Fibroblast of skin of left biceps (primary cell): ENCODE measurements at places on chromosomes 12 and 14.

DNA sequence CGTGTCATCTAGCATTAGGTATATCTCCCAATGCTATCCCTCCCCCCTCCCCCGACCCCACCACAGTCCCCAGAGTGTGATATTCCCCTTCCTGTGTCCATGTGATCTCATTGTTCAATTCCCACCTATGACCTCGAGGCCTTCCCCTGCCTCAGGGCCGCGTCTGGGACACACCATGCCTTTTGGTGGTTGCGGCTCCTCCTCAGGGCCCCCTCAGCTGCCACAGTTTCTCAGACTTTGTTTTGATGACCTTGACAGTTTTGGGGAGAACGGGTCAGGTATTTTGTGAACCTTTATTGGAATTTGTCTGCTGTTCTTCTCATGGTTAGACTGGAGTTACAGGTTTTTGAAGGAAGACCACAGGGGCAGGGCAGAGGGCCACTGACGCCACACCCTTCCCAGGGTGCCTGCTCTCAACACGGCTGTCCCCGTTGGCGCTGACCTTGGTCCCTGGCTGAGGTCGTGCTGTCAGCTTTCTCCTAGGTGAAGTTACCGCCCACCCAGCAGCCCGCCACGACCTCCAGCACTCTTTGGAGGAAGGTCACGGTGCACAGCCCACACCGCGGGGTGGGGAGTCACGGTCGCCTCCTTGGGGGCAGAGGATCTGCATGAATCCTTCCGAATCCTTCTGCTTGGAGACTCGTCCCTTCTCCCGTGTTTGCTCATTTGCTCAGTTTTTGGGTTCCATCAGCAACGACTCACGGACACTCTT lies 130.5 kb downstream of the KIF26A start:
- no peak for DNase-seq

GRCh38 chr14:30620178-30620577 lies 1.9 kb upstream of the SCFD1 start:
- DNase-seq = peak; percentile 30

DNA sequence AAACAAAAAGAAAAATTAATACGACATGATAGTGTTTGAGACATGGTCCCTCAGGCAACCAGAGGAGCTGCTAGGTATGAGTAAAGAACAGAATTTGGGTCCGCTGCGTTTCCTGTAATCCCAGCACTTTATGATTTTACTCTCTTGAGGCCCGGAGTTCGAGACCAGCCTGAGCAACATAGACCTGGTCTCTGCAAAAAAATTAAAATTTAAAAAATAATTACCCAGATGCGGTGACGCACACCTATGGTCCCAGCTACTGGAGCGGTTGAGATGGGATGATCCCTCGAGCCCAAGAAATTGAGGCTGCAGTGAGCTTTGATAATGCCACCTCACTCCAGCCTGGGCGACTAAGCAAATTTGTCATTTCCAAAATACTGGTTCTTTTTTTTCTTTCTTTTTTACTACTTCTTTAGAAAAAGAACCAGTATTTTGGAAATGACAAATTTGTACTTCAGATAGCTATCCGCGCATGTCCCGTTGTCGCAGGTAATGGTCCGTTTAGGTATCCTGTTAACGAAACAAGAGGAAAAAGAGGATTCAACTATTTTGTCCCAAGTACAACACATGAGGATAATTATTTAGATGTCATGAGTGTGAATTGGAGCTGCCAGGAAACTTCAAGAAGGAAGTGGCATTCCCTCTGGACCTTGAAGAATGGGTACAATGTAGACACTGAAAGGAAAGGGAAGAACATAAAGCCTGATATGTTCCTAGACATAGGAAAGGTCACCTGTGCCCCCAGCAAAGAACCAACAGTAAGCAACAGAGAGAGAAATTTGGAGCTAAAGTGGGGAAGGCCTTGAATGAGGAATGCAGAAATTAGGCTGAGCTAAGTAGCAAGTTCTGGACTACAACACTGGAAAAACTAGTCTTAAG lies 1.2 kb upstream of the HECTD1 start:
- DNase-seq = no peak

- no peak for DNase-seq
These were observed 11.2 kb downstream of the LLPH start for GRCh38 chr12:66119229-66119869.

- no peak for DNase-seq
These were observed 777.7 kb downstream of the SLC6A15 start for GRCh38 chr12:84134797-84135366.

- DNase-seq = no peak
These were observed 17.6 kb downstream of the MYBPC1 start for GRCh38 chr12:101612160-101612916.

DNA sequence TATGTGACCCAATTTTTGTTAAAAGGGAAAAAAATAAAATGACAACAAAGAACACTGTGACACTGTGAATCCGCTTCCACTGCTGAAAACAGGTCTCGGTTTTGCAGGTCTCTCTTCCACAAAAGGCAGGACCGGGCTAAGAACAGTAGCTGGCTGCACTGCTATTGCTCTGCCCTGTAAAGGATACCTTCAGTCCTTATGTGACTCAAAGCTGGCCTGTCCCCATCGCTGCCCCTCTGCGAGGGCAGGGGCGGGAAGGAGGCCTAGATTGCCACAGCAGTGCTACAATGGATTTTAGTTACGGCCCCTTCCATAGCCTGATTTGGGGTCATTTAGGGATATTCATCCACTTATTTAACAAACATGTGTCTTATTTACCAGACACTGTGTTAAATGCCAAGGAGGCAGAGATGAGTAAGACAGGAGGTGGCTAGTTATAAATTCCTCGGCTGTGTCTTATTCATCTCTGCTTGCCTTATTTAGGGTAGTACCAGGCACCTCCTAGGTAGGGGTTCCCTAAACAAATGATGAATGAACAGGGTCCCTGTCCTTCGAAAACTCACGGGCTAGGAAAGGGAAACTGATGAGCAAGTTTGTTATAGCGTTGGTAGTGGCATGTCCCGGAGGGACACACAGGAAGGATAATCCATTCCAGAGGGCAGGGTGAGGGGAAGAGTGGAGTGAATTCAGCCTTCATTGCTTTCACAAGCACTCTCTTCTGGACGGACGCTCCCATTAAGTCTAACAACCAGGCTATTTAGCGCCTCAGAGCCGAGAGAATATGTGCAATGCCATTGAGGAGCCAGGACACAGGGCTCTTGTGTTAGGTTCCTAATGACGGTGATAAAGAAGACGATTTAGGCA lies 73.3 kb downstream of the EID3 start:
- DNase-seq = no peak

DNA sequence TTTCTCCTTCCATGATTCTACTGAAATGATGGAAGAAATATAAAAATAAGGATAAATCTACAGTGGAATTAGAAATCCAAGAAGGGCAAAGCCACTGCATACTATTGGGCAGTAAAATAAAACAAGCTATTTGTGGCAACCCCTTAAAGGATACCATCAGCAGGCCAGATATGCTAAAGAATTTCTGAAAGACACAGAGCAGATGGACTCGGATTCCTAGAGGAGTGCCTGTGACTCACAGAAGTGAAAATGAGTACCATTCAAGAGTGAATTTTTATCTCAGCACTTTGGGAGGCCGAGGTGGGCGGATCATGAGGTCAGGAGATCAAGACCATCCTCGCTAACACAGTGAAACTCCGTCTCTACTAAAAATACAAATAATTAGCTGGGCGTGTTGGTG lies 318.1 kb downstream of the LRIG3 start:
- no peak for DNase-seq

DNA sequence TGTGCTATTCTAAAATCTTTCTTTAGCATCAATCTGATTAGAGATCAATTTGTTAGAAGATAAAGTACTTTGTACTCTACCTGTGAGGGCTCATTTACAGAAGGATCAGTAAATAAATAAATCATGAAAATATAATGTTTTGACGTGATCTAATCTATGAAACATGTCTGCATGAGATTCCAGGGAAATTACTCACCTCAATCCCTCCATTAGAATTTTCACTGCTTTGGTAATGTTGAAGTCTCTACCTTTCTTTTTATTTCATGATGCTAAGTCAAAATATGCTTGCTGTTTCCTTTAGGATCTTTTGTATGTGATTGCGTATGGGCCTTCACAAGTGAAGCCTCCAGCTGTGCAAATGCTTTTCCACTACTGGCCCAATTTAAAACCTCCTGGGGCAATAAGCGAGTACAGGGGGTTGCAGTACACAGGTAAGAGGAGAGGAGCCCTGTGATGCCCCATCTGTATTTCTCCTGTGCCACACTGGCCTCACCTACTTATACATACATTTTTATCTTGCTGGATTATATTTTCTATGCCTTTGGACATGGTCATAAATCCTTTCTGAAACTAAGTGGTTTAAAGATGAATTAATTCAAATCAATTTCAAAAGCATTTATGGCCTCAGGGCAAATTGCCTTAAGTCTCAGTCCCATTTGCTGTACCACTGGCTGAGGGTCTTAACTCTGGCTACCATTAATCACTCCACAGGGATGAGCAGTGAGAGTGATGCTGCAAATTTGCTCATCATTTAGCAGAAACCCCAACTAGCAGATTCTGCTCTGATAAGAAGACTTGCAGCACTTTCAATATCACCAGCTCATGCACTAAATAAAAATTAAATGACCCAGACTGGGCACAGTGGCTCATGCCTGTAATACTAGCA lies 66.4 kb downstream of the UNC79 start:
- DNase-seq = no peak

GRCh38 chr14:30295980-30296379 lies 263.0 kb upstream of the G2E3 start:
- no peak for DNase-seq
